ENCODE measurements at places on chromosomes 13 and 19.

DNA sequence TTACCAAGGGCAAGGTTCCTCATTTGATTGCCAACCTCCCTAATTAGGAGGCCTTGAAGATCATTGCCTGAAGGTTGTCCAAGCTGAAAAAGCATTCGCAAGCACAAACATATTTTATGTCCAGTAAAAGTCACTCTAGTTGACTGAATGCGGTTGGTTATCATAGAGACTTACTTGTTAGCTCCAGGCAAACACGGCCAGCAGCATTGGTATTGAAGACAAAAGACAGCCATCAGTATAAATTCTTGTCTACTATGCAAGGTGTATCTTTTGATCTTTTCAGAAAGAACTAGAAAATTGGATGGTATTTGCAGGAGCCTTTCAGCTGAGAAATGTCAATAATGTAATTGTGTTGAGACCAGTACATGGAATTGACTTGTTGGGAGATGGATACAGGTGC is 129.9 kb downstream of the GPC6 start:
- no peak for DNase-seq

- no peak for DNase-seq
These were observed 53.4 kb upstream of the AKAP11 start for GRCh38 chr13:42218576-42218975.

- DNase-seq = no peak
These were observed 505.6 kb downstream of the KCTD12 start for GRCh38 chr13:76380446-76381065.

GRCh38 chr13:110565296-110565695 is 3.8 kb upstream of the RAB20 start:
- no peak for DNase-seq

- no peak for DNase-seq
These were observed 1244.2 kb upstream of the MIR17HG start for GRCh38 chr13:90103099-90103784.

- no peak for DNase-seq
These were observed 66.5 kb downstream of the DGKH start for GRCh38 chr13:42114912-42115311.
